Hypothalamus (tissue), 51 donors: ENCODE measurements at places on chromosomes 16 and 17.

- DNase-seq = no peak
Observed at GRCh38 chr17:27544350-27545131, 86.4 kb upstream of the LGALS9 start.

GRCh38 chr16:49734331-49734730 is 121.6 kb downstream of the ZNF423 start:
- DNase-seq = no peak

DNA sequence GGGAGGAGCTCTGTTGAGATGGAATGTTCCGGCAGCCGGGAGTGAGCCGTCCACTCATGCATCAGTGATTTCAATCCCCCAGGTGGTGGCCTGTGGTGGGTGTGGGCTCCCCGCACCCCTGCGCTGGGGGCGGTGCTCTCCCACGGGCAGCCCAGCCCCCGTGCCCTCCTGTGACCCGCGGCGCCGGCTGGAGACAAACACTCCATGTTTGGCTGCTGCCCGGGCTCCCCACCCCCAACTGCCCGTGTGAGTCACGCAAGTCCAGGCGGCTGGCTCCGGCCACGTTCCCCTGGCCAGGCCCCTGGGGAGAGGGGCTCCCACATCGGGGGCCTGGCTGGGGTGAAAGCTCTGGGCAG is 29.4 kb downstream of the CACNA1H start:
- DNase-seq = no peak

DNA sequence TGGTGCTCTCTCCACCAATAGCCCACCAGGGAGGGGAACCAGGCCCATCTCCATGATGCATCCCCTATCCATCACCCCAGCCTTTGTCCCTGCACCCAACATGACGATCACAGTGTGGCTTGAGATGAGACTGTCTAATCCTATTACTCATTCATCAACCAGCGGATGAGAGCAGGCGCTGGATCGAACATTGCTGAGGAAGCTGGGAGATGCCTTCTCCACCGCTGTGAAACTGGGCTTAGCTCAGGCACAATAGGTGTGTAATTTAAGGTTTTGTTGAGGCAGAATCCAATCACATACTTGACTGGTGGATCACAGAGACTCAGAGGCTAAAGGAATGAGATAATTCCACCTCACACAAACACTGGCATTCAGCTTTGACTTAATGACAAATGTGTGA is 64.6 kb upstream of the IRX3 start:
- DNase-seq = no peak
